Activated CD4-positive, CD25-positive, alpha-beta regulatory T cell (primary cell): ENCODE measurements at places on chromosomes 7 and 10.

- DNase-seq, result no peak
Measured at GRCh38 chr7:5282543-5283316, at the start of gene SLC29A4. TSS of gene SLC29A4 (plus strand) at chr7:5282943. CDS start at chr7:5287817, 4,874 bp downstream.

- DNase-seq, result no peak
Measured at GRCh38 chr10:78568620-78569019, 500.1 kb upstream of the ZMIZ1 start.

GRCh38 chr10:77606751-77607150, 30.9 kb downstream of the KCNMA1 start:
- DNase-seq, result no peak

DNA sequence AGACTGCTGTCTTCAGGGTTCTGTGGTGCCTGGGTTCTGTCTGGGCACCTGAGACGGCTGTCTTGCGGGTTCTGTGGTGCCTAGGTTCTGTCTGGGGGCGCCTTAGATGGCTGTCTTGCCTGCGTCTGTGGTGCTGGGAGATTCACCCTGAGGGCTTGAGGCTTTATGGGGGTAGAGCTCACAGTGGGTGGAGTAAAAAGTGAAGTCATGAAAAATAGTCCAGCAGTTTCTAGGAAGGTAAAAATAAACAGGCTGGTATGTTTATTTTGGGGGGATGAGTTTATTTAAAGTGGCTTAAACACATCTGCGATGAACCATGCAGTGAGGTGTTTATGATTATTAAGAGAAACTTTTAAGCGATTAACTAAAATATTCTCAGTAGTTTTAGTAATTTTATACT, 64.2 kb downstream of the NKX6-2 start:
- no peak for DNase-seq
